ENCODE measurements at places on chromosomes 12 and 14.

GRCh38 chr14:33257796-33258195, 319.1 kb downstream of the NPAS3 start:
- no peak for DNase-seq

DNA sequence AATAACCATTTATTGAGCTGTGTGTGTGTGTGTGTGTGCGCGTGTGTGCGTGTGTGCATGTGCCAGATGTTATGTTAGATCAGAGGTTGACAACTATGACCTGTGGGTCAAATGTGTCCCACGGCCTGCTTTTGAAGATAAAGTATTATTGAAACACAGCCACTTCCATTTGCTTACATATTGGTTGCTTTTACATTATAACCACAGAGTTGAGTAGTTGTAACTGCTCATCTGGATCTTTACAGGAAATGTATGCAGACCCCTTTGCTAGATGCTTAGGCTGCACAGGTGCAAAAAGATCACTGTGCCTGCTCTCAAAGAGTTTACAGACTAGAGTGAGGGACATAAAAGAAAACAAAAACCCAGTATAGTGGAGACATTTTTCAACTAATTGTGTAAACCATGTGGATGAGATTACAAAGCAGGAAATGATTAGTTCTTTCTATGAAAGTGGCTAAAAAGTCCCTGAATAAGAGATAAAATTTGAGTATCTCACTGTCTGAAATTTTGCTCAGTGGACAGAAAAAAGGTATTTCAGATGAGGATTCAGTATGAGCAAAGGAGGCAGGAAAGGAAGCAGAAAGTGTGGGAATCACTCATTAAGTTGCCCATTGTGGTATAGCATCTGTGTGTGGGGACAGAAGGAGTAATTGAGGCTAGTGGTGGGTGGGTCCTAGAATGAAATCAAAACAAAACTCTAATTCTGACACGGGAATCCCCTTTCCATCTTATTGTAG, 188.4 kb downstream of the PAH start:
- DNase-seq, result no peak

- no peak for DNase-seq
These were observed 33.7 kb upstream of the MAP1LC3B2 start for GRCh38 chr12:116525418-116526001.

DNA sequence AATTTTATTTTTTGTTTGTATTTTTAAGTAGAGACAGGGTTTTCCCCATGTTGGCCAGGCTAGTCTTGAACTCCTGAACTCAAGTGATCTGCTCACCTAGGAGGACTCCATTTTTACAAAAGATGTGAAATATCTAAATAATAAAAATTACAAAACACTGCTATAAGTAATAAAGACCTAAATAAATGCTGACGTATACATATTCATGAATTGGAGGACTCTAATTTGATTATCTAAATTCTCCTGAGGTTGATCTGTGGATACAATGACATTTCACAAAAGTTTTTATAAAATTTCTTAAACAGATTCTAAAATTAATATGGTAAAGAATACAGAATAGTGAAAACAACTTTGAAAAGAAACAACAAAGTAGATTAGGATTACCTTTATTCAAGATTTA, 1224.0 kb downstream of the SLC16A7 start:
- DNase-seq, result no peak

GRCh38 chr12:71994715-71995114, 56.1 kb downstream of the TPH2 start:
- no peak for DNase-seq

GRCh38 chr12:124418791-124419190, 123.9 kb downstream of the RFLNA start:
- DNase-seq, result no peak

DNA sequence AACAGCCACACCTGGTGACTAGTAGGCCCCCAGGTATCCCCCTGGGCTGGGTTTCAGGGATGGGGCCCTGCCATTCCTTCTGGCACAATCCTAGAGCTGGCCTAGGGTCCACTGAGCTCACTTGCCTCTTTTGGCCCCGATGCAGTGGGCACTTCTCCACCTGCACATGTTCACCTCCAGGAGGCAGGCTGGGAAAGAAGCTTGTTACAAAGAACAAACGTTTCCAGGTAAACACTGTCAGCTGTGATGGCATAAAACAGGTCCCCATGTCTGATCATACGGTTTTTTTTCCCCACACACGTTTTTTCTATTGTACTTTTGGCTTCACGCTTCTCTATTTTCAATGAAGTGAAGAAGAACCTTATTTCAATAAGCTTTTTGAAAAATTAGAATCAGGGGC, 15.8 kb upstream of the HVCN1 start:
- DNase-seq, result no peak

DNA sequence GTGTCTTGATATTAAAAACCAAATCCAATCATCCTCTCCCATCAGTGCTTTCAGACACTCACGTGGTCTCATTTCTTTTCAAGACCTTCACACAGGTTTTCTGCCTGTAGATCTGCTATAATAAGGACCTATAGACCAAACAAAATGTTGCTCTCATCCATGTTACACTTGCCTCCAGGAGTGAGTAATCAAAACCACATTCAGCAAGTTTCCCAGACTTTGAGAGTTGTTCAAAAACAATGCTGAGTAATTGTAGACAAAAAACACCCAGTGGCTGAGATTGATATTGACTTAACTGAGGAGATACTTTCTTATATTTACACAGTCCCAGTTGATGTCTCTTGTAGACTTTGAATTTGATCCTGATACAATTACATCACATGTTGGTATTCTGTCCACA, 383.1 kb downstream of the TMEM132D start:
- no peak for DNase-seq

- peak; percentile 11 for DNase-seq
These were observed 100.7 kb downstream of the C2CD5 start for GRCh38 chr12:22443379-22444316.

GRCh38 chr14:105710119-105711043, 184.0 kb downstream of the TMEM121 start:
- DNase-seq, result no peak

GRCh38 chr12:55067701-55068100, 47.9 kb downstream of the NEUROD4 start:
- no peak for DNase-seq

DNA sequence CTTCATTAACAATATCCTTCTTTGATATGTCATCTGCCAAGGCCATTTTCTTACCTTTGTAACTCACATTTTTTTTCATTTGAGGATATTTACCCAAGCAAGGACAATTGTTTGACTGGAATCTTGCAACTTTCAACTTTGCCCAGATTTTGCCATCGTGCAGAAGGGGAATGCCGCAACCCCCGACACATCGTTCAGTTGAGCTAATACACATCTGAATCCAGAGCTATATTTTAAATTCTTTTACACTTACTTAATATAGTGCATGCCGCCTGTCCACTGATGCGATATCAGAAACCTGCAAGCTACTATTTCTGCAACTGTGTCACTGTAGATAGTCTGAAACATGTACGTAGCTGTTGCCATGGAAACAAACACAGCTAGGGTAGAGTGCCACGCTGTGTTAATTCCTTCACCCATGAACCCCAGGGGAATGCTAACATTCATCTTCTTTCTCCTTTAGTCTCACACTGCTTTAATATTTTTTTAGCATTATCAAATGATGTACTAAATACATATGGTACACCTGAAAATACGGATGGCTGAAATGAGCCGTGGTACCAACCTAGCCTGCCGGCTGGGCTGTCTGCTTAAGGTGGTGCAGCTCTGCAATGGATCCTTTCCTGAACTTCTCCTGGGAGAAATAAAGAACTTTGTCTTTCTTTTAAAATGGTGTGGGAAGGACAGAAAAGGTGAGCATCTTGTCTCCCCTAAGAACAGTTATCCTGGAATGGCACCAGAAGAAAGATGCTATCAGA, 77.0 kb upstream of the FOXN3 start:
- DNase-seq, result no peak

DNA sequence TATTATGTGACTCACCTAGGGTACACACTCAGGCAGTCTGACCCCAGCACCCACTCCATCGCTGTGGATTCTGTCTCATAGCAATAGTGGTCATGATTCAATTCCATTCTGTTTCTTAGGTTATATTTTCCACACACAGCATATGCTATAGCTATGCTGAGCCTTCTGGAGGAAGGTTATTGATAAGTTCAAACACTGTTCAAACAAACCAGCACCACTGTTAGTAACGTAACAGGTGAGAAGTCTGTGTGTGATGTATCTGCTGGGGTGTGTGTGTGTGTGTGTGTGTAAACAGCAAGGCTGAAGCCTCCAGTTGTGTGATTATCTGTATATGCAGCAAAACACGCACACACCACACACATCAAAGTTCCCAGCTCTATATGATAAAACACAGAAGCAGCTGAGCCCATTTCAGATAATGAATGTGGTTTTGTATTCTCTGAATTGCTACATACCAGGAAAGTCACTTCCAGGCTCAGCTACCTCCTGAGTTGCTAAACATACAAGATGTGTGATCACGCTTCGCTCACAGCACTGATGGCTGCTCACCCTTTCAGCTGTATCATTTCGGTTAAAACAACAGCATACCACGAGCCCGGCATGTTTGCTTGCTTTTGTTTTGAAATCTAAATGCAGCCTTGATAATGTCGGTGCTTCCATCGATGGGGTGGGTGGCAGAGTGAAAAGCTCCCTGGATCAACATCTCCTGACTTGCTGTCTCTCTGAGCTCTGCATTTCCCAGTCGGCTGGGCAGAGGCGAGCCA, 6.8 kb upstream of the SYNE3 start:
- no peak for DNase-seq

DNA sequence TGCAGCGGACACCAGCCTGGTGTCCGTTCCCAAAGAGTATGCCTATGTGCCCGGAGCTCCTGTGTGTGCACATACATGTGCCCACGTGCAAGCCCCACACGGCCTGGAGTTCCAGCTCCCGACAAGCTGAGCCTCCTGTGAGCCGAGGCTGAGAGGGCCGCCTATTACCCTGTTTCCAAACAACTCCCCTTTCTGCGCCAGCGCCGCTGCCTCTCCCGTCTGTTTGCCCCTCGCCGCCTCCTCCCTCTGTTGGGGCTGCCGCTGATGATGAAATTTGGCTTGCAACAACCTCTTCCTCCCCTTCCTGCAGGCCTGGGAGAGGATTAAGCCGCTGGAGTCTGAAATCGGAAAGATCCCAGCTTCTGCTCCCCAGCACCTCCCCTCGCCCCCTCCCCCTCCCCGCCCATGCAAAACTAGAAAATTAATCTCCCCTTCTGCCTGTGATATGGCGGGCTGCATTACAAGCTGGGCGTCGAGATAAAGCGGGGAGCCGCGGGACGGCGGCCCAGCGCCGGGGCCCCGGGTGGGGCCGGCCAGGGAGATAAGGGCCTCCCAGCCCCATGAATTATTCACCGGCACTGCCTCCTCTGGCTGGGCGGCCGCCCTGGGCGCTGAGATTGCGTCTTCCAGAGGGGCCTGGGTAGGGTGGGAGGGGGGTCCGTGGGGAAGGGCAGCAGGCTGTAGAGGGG, 6.8 kb upstream of the ASIC1 start:
- no peak for DNase-seq

- no peak for DNase-seq
These were observed 32.5 kb downstream of the NCKAP5L start for GRCh38 chr12:49795654-49796105.

DNA sequence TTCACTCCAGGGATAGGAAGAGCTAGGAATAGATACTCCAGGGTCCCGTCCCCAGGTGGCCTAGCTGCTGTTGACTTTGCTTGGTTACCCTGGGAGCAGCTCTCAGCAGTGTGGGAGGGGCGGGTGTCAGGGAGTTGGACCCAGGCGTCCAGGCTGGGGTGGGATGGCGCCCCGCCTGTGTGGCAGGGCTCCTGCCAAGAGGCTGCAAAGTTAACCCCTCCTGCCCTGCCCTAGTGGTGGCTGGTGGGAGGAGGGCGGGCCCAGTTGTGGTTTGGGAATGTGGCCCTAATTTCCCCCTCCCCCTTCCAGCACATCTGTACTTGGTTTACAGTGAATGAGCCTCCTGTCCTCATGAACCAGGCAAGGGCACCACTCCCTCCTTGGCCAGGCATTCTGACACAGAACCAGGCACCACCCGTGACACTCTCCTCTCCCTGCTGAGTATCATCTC, 1.7 kb upstream of the RARG start:
- no peak for DNase-seq

- DNase-seq, result no peak
These were observed 231.3 kb downstream of the BCL11B start for GRCh38 chr14:99040711-99041110.

DNA sequence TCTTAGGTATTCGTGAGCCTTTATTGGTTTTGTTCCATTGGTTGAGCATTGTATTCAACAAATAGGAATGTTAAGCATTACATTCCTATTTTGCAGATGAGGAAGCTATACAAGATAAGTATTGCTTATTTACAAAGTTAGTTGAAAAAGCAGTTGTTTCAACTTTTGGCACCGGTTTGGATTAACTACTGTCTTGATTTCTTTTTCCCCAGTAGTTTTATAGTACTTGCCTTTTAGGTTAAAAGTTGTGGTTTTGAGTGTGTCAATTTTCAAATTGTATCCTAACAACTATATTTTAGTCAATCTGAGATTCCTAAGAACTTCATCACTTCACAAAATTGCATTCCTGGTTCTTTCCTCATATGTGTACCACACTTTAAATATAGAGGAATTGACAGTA, 23.8 kb upstream of the MBIP start:
- DNase-seq, result no peak

DNA sequence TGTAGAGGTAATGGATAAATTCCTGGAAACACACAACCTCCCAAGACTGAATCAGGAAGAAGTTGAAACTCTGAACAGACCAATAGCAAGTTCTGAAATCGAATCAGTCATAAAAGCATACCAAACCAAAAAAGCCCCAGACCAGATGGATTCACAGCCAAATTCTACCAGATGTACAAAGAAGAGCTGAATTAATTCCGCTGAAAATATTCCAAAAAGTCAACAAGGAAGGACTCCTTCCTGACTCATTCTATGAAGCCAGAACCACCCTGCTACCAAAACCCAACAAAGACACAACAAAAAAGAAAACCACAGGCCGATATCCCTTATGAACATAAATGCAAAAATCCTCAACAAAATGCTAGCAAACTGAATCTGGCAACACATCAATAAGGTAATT, 81.5 kb downstream of the SLC38A4 start:
- no peak for DNase-seq

DNA sequence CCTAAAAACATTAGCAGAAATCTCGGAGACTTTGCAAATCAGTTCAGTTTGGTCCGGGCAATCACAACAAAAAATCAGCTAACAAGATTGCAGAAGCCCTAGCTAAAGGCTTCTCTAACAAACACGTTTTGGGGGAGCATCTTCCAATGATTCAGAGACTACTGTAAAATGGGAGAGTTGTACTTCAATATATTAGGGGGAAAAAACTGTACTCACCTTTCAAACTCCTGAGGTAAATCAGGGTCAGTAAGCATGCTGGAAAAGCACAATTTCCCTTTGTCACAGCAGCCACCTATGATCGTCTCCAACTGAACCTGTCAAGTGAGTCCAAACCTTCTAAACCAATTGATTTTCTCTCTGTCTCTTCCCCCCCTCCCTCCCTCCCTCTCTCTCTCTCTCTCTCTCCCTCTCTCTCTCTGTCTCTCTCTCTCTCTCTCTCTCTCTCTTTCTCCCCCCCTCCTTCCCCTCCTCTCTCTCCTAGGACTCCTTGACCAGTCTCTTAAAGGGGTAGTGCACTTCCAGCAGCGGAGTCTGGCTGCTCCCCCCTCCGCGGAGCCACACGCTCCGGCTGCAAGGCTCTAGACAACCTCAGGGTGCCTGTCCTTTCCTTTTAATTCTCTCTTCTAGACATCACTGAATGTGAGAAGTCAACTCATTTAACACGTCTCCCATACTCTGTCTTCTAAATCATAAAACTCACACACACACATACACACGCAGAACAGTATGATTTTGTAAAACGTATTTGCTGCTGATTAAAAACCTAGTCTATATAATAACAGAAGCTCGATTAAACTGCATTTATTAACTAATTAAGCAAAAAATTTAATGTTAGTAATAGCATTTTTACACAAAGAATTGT, at the start of gene SOX5:
Gene SOX5 (minus strand): TSS at position 323 of the 862 bp plus-strand sequence. CDS start 69 bp downstream, at position 254.
- DNase-seq, result peak; percentile 39

GRCh38 chr14:69661194-69661537, 49.8 kb downstream of the SUSD6 start:
- no peak for DNase-seq
